Midbrain (tissue), 1 donor: ENCODE measurements at places on chromosomes 3 and 15.

DNA sequence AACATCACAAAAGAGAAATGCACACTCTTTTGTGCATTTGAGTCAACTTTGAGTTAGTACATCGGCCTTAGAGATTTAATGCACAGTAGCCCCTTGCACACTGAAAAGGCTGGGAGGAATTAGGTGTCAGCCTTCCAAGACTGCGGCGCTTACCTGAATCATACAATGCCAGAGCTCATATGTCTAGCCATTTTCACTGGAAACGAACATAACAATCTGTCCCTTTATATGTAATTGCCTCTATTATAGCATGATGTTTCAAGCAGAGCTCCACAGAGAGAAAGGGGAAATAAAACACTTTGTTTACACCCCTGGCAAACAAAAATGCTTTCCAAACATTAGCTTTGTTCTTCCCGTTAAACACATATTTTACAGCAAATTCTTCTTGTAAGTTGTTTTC lies 315.7 kb upstream of the SLCO3A1 start:
- DNase-seq: no peak

GRCh38 chr3:61541694-61542093 lies 19.7 kb upstream of the PTPRG start:
- DNase-seq: no peak

DNA sequence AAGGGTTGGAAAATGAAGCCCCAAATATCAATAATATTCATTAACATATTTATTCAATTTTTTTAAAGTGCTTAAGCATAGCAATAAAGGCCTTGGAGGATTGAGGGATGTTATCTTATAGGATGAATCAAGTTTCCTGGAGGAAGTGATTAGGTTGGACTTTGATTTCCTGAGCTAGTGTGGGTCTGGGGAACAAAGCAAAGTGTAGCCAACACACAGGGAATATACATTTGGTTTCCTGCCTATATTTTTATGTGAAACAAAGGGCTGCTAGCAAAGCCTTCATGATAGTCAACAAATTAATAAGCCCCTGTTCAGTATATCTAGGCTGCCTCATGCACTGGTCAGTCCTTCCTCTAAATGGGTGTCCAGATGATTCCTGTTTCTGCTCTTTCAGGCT lies 261.1 kb upstream of the IL12A start:
- no peak for DNase-seq

DNA sequence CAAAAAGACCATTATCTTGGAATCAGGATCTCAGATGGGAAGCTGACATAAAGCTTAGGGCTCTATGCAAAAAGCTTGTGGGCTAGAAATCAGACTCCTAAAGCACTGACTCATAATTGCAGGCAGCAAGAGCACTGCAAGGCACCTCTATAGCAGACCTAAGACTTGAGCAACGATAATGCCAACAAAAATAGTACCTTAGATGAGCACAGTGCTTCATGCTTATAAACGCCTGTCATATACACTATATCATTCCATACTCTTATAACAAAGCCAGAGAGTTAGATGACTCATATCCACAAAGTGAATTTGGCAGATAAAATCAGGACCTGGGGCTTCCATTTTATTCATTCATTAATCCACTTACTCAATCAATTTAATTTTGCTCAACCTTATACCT lies 560.8 kb downstream of the MCTP2 start:
- DNase-seq: no peak

- no peak for DNase-seq
These were observed 12.1 kb downstream of the EAF1 start for GRCh38 chr3:15439476-15439875.

GRCh38 chr3:189944285-189945145 lies 176.2 kb downstream of the P3H2 start:
- no peak for DNase-seq

DNA sequence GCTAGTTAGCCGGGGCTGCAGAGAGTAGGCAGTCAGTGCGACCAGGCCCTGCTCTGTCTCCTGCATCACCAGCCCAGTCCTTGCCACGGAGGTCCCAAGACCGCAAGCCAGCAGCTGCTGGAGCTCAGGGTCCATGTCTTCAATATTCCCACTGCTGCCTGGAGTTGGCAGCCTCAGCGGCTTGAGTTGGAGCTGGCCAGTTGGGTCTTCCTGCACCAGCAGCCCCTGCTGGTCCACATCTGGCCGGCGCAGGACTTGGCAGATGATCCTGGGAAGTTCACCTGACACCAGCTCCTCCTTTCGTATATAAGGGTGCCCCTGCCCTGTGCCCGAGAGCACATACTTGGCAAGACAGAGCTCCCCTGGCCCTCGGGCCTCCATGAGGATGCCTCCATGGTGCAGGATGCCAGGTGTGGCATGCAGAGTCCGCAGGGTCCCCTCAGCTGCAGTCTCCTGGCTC lies 5.7 kb downstream of the XIRP1 start:
- DNase-seq: no peak

DNA sequence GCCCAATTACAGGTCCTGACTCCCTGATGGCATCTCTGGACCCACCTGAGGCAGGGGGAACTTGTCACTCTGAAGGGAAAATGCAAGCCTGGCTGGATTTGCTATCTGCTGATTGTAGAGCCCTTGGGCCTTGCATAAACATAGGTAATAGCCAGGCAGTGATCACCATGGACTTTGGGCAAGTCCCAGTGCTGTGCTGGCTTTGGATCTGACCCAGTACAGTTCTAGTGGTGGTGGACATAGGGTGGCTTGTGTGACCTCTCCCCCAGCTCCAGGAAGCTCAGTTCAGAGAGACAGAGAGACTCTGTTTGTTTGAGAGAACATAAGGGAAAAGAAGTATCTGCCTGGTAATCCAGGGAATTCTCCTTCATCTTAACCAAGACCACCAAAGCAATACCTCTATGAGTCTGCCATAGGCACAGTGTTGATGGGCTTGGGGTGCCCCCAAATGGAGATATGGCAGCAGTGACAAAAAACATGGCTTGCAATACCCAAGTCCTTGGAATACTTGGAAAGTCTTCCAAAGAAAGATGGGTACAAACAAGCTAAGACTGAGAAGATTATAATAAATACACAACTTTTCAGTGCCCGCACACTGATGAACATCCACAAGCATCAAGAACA lies 348.5 kb downstream of the PYDC2 start:
- DNase-seq: no peak

GRCh38 chr3:113265231-113265630 lies 53.9 kb downstream of the BOC start:
- DNase-seq: peak; percentile 29

GRCh38 chr3:72265256-72266015 lies 480.5 kb upstream of the PROK2 start:
- DNase-seq: peak; percentile 38

DNA sequence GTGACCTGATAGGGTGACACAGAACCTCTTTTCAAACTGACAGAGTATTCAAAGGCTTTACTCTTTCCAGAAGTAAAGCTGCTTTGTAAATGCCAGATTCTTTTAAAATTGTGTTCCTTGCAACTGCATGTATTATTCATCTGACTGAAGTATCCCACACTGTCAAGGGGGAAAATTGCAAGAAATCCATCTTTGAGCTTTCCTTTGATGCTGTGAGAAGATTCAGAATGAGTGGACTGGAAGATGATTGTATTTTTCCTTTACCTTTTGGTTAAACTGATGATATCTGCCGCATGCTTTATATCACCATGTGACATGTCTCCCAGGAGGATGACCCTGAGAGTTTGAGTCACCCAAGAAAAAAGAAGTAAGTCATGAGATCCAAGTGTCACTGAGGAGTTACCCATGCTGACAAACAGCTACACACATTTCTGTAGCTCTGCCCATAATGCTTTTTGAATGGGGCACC lies 250.8 kb upstream of the CBLB start:
- no peak for DNase-seq

GRCh38 chr3:112143689-112144088 lies 10.6 kb upstream of the GCSAM start:
- no peak for DNase-seq

DNA sequence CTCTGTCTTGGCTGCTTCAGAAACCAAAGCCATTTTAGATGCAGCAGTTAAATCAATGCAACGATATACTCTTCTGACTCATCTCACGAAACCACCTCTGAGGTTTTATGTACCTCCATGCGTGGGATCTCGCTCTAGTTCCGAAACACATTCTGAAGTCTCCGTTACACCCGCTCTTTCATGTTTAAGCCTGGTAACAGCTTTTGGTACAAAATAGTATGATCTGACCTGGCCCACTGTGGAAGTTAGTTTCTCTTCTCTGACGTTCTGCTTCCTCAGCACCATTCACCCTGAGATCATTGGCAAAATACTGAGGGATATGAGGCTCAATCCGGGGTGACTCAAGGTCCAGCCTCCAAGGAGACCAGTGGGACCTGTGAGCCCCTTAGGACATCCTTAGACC lies 121.9 kb downstream of the TMEM266 start:
- DNase-seq: no peak

- no peak for DNase-seq
These were observed 54.4 kb downstream of the ATP8B4 start for GRCh38 chr15:50064673-50065072.

- no peak for DNase-seq
These were observed 141.3 kb downstream of the ADAM10 start for GRCh38 chr15:58608129-58608590.

DNA sequence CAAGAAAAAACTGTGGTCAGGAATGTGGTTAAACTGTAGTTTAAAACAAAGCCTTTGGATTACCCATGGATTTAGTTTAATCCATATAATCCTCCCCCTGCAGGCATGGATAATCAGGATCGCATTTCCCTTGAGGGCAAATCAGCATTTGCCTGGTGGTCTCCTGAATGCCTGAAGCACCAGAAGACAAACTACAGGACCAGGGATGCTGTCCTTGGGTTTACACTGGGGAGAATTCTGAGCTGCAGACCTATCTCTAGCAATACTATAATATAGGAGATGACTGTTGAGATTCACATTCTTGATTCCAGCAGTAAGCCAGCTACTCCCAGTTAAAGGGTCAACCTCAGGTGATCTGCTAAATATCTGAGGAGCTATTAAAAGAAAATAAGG lies 10.6 kb downstream of the PIK3CB start:
- DNase-seq: no peak

DNA sequence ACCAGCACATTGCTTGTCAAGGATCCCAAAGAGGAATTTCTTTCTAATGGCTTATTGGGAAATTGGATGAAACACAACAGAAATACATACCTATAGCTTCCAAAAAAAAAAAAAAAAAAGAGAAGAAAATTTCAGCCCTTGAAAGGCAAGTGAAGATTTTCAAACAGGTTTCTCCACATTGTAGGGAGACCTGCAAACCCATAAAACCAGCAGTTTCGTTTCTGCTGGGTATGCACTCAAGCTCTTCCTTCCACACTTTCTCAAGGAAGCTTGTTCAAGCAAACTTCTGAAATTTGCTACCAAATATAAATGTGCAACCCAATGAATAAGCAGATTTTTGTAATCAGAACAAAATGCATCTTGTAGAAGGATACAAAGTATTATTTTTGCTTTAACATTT lies 15.9 kb upstream of the SH3BP5 start:
- DNase-seq: no peak

DNA sequence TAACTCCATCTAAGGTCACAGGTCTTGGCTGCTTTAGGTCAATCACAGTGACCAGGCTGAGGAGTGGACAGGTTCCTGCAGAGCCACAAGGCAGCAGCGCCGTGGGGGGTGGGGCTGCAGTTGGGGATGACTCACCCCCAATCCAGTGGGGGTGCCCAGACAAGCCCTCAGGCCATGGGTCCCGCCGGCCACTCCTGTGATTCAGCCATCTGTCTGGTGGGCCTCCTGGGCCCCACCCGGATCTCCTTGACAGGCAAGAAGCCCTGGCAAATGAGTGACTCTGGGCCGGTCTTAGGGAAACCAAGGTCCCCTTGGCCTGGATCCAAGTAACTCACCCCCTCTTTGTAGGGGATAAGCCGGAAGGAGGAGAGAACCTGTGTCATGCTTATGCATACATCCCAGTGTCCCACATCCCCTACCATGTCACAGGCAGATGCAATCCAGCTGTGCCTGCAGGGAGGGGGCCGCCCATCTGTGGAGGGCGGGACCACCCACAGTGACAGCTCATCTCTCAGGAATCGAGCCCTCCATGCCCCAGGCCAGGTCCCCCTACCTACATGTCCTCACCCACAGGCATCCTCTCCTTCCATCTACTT lies 495 bp upstream of the COL7A1 start:
- DNase-seq: no peak

GRCh38 chr15:65921780-65922179 lies 52.5 kb downstream of the RAB11A start:
- DNase-seq: peak; percentile 34

DNA sequence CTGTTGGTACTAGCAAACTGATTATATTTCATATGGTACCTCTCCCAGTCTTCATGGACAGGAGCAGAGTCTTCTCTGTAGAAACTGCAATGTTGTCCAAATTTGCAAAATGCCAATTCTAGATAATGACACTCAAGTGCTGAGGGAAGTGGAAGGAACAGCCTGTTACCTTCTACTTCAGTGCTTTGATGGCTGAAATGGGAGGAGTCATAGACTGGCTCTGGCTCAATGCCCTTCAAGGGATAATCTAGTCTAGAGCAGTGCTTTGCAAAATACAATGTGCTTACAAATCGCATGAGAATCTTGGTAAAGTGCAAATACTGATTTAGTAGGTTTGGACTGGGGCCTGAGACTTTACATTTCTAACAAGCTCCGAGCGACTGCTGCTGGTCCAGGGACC lies 51.7 kb upstream of the ACP3 start:
- DNase-seq: no peak

DNA sequence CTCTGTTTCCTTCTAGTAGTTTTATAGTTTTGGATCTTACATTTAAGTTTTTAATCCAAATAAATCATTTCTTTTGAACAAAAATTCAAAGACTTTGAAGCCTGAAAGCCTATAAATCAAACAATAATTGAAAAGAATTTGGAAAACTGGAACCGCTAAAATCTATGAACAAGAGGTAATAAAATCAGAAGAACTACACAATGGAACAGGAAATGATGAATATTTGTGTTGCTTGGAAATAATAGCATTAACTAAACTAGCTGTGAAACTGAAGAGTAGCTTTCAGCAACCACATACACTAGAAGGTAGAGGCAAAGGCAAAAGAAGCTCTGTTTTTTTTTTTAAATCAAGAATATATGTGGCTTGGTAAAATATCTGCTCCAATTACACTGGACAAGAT lies 147.9 kb upstream of the ABI3BP start:
- no peak for DNase-seq

- peak; percentile 27 for DNase-seq
These were observed 67.9 kb downstream of the ULK4 start for GRCh38 chr3:41893977-41894376.

GRCh38 chr15:58839485-58839884 lies 68.4 kb downstream of the MINDY2 start:
- DNase-seq: no peak

- no peak for DNase-seq
These were observed 1.8 kb downstream of the HDGFL3 start for GRCh38 chr15:83205725-83206324.

DNA sequence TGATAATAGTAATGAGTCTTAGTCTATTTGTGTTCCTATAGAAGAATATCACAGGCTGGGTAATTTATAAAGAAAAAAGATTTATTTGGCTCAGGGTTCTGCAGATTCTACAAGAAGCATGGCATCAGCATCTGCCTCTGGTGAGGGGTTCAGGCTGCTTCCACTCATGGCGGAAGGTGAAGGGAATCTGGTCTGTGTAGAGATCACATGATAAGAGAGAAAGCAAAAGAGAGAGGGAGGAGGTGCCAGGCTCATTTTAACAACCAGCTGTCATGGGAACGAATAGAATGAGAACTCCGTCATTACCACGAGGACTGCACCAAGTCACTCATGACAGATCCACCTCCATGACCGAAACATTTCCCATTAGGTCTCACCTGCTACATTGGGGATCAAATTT lies 664.0 kb upstream of the SGO1 start:
- DNase-seq: no peak
